Mesenteric fat pad (tissue), 1 donor: ENCODE measurements at places on chromosomes 1 and 21. TPM values are rescaled to one million over a fixed set of nuclear protein-coding genes. Genes with fewer than 3 reads are reported as not detected.

GRCh38 chr1:184019069-184019468 is 18.5 kb downstream of the COLGALT2 start:
- no peak for DNase-seq

- DNase-seq = no peak
These were observed 226.3 kb upstream of the ADGRL4 start for GRCh38 chr1:79232818-79233217.

- DNase-seq = no peak
These were observed 14.5 kb upstream of the CDCA8 start for GRCh38 chr1:37677808-37678207.

LIPI gene
- not detected for total RNA-seq

MED8 gene
- total RNA-seq = 55.2 TPM

- DNase-seq = no peak
These were observed 30.5 kb downstream of the OR10J1 start for GRCh38 chr1:159469921-159470533.

GRCh38 chr1:32104127-32104526 is 3.7 kb upstream of the KPNA6 start:
- no peak for DNase-seq

PRKAB2 gene
- total RNA-seq = 6.4 TPM

DNA sequence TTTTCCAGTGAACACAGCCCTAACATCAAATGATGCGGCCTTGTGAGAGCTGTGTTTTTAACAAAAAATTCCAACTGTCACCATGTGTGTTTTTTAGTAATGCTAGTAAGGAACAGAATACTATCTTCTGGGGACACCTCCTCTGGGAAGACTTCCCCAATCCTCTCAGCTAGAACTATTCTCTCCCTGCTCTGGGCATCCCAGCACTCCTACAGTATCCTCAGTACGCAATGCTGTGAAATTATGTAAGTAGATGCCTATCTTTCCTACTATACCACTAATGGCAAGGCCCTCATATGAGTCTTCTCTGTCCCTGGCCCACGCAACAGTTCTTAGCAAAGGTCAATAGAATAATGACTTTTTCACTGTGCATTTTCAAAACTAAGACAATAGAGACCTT is 19.5 kb upstream of the TTC39A start:
- DNase-seq = no peak

BCAR3 gene
- 30.3 TPM for total RNA-seq

DNA sequence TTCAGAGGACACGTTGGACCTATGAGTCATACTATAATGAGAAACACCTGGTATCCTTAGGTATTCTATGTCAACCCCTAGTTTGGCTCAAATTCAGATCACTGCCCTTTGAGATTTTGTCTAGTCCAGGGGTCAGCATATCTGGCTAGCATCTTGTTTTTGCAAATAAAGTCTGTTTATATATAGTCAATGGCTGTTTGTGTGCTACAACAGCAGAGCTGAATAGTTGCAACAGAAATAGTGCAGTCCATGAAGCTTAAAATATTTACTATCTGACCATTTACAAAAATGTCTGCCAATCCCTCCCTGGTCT is 48.5 kb upstream of the EDEM3 start:
- no peak for DNase-seq

GRCh38 chr1:2344121-2344681 is 47.2 kb downstream of the MORN1 start:
- no peak for DNase-seq

RAB42 gene
- total RNA-seq = 10.2 TPM

DNA sequence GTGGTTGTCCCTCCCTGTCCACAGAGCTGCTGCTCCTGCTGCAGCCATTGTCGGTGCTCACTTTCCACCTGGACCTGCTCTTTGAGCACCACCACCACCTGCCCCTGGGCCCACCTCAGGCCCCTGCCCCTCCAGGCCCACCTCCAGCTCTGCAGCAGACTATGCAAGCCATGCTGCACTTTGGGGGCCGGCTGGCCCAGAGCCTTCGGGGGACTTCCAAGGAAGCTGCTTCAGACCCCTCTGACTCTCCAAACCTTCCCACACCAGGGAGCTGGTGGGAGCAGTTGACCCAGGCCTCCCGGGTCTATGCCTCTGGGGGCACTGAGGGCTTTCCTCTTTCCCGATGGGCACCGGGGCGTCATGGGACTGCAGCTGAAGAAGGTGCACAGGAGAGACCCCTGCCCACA is 5.9 kb downstream of the RUSC1 start:
- DNase-seq = peak; percentile 89

C21orf58 gene
- 0.96 TPM for total RNA-seq

DNA sequence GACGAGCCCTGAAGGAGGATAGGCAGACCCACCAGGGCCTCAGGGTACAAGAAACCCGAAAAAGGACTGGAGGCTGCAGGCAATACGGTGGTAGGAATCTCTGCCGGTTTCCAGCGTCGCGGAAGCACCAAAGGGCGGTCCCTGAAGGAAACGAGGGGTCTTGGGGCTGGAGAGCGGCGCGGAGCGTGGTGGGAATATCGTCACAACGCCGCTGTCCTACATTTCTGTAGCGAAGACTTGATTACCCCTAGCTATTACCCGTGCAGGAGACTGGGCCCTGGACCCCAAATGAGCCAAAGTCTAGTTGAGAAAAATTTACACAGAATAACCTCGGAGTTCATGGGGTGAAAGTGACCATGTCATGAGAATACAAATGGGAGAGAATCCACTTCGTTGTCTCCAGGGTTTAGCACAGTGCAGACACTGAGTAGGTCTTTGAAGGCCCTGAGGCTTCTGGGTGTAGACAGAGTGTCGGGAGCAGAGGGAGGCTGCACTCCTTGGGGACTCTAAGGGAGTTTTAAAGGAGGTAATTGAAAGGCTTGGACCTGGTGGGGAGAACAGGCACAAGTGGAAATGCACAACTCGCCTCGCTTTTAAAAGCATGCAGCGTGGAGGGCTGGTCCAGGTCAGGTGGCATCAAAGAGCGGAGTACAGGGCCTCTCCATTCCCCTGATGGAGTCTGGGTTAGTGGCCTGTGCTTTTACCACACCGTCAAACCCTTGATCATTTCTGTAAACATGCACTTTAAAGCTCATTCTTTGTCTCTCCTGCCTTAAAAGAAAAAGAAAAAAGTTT is 1.5 kb downstream of the ATP1A1 start:
- no peak for DNase-seq

DNA sequence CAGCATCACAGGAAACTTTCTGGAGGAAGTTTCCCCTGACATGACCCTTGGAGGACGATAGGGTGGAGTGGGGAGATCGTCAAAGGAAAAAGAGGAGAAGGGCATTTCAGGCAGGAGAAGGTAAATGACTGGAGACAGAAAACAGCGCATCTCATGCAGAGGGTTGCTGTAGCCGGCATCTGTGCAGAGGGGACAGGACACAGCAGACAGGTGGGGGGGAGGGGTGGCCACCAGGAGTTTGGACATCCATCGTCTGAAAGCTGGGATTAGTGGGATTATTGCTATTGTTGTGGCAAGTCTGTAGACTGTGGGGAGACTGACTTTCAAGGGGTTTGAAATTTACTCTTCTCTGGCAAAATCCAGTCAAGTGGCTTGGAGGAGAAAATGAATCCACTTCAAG is 463.9 kb downstream of the OMA1 start:
- DNase-seq = no peak

DNA sequence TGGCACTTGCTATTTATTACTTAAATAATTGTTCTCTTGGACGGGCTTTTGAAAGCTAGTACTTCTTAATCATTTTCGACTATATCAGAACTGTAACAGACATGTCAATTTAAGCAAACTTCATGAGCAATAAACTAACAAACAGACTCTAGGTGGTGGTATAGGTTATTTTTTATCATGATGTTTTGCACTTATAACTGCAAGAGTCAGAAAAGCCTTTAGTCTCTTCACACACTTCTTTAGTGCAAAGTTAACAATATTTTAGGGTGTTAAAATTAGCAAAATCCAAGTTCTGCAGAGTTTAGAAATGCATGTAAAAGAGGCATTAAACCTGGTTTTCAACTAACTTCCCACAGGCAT is 2.2 kb downstream of the NRIP1 start:
- DNase-seq = no peak

DNA sequence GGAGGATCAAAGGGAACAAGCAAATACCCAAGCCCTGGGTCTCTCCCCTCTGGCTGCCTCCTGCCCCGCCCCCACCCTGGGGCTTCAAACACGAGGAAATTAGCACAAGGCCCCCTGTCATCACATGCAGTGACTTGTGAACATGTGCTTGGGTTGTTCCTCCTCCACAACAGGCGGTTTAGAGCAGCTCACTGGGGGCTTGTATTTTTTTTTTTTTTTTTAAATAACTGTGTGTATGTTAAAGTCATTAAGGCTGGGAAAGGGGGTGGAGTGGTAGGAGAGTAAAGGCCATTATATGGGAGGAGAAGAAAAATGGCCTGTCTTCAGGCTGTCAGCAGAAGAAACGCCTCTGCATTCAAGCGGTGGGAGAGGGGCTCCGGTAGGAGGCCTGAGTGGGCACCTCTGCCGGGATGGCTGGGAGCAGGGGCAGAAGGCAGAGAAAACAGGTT is 64.2 kb downstream of the PLXNA2 start:
- no peak for DNase-seq
